ENCODE measurements at places on chromosomes 5 and 9.

DNA sequence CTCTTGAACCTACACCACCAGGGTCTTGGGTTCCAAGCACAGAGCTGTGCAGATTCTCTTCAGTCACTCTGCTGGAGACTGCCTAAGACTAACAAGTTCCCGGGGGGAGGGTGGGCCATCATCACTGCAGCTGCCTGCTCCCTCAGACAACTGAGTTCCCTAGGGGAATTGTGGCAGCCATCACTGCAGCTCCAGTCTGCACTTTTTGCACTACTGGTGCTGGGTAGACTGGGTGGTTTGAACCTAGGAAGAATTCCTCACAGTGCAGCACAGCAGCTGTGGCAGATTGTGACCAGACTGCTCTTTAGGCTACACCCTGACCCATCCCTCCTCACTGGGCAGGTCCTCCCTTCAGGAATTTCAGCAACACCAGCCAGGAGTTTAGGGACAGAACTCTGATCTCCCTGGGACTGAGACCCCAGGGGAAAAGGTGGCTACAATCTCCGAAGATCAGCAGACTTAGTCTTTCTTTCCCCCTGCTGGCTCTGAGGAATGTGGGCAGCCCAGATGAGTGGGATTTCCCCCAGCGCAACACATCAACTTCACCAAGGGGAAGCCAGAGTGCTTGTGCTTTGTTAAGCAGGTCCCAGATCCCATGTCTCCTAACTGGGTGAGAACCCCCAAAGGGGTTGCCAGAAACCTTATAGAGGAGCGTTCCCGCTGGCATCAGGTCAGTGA, 30.9 kb upstream of the RGMB start:
- no peak for DNase-seq

- DNase-seq: no peak
Observed at GRCh38 chr5:108615216-108615615, 132.5 kb upstream of the FER start.

- DNase-seq: no peak
Observed at GRCh38 chr5:87770601-87771121, 357.9 kb upstream of the CCNH start.

DNA sequence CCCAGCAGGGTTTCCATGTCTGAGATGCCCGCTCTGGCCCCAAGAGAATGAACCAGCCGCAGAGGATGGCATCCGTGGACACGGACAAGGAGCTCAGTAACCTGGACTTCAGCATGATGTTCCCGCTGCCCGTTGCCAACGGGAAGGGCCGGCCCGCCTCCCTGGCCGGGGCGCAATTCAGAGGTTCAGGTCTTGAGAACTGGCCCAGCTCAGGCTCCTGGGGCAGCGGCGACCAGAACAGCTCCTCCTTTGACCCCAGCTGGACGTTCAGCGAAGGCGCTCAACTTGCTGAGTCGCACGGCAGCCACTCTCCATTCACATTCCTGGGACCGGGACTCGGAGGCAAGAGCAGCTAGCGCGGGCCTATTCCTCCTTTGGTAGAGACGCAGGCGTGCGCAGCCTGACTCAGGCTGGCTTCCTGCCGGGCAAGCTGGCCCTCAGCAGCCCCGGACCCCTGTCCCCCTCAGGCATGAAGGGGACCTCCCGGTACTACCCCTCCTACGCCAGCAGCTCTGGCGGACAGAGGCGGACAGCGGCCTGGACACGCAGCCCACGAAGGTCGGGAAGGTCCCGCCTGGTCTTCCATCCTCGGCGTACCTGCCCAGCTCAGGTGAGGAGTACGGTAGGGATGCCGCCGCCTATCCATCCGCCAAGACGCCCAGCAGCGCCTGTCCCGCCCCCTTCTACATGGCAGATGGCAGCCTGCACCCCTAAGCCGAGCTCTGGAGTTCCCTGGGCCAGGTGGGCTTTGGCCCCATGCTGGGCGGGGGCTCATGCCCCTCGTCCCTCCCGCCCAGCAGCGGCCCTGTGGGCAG, 74.4 kb downstream of the INSL6 start:
- DNase-seq: no peak

GRCh38 chr9:90741036-90741435, 60.6 kb upstream of the SYK start:
- DNase-seq: no peak

- DNase-seq: no peak
Observed at GRCh38 chr5:159978358-159978757, 30.6 kb upstream of the TTC1 start.
